ENCODE measurements at places on chromosomes 1 and 21.

DNA sequence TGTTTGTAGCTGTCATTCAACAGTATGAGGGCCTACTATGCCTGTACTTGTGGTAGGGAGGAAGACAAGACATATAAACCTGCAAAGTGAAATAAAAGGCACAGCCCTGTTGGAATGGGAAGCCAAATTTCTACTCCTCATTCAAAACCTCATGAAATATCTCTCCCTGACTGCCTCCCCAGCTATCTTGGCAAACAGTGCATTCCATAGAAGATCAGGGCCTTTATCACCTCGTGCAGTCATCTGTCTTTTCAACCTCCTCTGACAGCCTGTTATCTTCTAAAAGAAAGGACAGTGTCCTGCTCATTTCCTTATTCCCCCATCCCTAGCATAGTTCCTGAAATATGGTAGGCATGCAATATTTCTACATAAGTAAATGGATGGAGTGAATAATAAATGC is 71.0 kb downstream of the SH3GLB1 start:
- no peak for DNase-seq

DNA sequence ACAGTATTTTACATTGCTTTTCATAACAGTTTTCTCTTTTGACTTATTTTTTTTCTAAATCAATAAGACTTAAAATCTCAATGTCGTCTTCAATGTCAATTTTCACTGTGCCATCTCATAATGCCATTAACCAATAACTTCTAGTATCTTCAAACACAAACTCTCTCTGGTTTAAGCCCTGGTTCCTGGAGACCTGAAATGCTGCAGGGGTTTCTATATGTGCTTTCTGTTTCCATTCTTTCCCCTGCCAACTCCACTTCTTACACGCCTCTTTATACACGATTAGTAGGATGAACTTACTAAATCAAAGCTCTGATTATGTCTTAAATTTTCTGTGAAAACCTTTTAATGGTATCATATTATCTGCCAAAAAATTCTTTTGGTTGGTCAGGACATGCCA is 191.4 kb downstream of the AMY1C start:
- no peak for DNase-seq

GRCh38 chr1:204338360-204338759 is 21.4 kb downstream of the PLEKHA6 start:
- DNase-seq, result no peak

- peak; percentile 89 for DNase-seq
Observed at GRCh38 chr1:22612671-22613571, 23.5 kb upstream of the C1QA start.

DNA sequence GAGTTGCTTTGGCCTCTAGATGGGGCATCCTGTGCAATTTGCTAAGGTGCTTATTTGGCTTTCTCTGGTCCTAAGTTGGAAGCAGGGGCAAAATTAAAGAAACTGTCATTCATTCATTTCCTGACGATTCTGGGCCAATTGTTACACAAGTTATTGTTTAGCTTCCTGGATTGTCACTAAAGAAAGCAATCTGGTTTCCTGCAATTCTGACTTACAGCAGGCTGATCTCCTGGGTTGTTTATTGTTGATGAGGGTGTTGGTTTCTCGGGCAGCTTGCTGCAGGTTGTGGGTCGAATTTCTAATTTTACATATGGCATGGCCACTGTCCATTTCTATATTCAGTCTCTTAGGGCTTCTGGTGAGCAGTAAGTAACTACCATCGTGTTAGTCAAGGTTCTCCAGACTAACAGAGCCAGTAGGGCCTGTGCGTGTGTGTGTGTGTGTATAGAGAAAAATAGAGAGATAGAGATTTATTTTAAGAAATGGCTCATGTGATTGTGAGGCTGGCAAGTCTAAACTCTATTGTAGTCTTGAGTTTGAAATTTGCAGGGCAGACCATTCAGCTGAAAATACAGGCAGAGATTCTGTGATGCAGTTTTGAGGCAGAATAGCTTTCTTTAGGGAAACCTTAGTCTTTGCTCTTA is 30.4 kb downstream of the CTH start:
- DNase-seq, result no peak

DNA sequence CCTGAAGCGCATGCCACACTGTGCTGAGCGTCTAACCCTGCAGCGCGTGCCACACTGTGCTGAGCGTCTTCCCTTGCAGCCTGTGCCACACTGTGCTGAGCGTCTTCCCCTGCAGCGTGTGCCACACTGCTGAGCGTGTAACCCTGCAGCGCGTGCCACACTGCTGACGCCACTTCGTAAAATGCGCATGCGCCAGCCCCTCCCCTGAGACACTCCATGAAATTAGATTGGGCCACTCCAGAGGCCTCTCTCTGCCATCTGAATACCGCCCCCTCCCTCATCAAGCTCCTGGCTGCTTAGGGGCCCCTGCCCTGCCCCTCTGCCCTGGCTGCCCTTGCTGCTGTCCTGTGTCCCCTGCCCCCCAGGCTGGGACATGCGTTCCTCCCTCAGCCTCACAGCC is 84.8 kb downstream of the POFUT2 start:
- DNase-seq, result no peak

- no peak for DNase-seq
Observed at GRCh38 chr1:232292818-232293217, 337.1 kb downstream of the SIPA1L2 start.

GRCh38 chr1:175893192-175893591 is 149.8 kb upstream of the TNR start:
- DNase-seq, result no peak

- DNase-seq, result no peak
Observed at GRCh38 chr1:94804442-94804837, 15.7 kb upstream of the SLC44A3 start.

DNA sequence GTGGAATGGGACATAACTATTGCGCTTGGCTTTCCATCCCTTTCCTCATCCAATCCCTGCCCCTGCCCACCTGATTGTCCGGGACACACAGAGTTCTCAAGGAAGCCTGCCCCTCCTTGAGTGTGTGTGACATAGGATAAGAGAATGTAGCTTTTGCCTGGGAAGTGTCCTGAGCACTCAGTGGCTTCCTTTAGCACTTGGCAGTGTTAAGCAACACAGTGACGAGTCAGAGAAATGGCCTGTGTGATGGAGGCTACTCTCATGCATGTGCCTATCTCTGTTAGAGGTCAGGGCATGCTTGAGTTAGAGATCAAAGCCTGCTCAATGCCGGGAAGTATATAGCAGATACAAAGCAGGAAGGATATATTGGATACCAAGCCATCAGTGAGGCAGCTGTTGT is 289.5 kb downstream of the SIPA1L2 start:
- no peak for DNase-seq

Data from NCI-H2171 (cell line).